ENCODE measurements at places on chromosomes 4 and X.

- H3K27ac ChIP-seq = peak overlapping the region; percentile 87
- H3K4me3 ChIP-seq = peak overlapping the region; percentile 68
- peaks cover 80% of the 10 kb centered on the region for H3K27me3 ChIP-seq
- H3K36me3 ChIP-seq = no peaks in the 10 kb centered on the region
- peaks cover 26% of the 10 kb centered on the region for H3K4me1 ChIP-seq
- peak; percentile 79 for DNase-seq
Measured at GRCh38 chr4:54228056-54228527, 1.0 kb upstream of the PDGFRA start.

GRCh38 chrX:261167-261918, 19.8 kb upstream of the PLCXD1 start:
- peaks cover 19% of the 10 kb centered on the region for H3K4me1 ChIP-seq
- peak overlapping the region; percentile 71 for H3K27ac ChIP-seq
- DNase-seq = no peak
- no peaks in the 10 kb centered on the region for H3K27me3 ChIP-seq
- H3K36me3 ChIP-seq = no peaks in the 10 kb centered on the region
- H3K4me3 ChIP-seq = no peak overlapping the region

GRCh38 chr4:45102716-45103115, 376.4 kb upstream of the GNPDA2 start:
- no peak overlapping the region for H3K4me3 ChIP-seq
- no peaks in the 10 kb centered on the region for H3K4me1 ChIP-seq
- no peaks in the 10 kb centered on the region for H3K36me3 ChIP-seq
- no peak for DNase-seq
- H3K27ac ChIP-seq = no peak overlapping the region
- no peaks in the 10 kb centered on the region for H3K27me3 ChIP-seq

DNA sequence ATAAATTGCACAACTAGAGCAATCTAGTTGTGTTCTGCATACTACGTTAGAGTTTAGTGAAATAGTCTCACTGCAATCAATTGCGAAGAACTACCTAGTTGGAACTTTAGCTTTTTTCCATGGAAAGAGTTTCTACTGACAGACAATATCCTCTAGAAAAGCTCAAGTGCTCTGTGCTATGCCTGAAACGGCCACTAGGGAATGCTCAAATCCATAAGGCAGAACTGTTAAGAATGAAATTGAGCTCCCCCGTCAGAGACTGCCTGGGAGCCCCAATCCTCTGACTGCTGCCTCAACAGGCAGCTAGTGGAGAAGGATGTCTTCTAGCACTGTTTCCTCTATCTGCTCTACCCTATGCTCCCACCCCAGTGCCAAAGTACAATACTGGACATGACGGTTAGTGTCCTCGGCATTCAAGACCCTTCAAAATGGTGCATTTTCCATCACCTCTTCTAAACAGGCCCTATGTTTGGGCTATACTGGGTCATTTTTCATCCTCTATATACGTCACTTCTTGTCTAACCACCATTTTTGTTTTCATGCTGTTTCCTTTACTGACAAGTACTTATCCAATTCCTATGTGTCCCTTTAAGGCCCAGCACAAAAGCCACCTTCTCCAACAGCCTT, 35.3 kb downstream of the FRMD7 start:
- H3K36me3 ChIP-seq = no peaks in the 10 kb centered on the region
- H3K27me3 ChIP-seq = no peaks in the 10 kb centered on the region
- peak overlapping the region; percentile 25 for H3K27ac ChIP-seq

DNA sequence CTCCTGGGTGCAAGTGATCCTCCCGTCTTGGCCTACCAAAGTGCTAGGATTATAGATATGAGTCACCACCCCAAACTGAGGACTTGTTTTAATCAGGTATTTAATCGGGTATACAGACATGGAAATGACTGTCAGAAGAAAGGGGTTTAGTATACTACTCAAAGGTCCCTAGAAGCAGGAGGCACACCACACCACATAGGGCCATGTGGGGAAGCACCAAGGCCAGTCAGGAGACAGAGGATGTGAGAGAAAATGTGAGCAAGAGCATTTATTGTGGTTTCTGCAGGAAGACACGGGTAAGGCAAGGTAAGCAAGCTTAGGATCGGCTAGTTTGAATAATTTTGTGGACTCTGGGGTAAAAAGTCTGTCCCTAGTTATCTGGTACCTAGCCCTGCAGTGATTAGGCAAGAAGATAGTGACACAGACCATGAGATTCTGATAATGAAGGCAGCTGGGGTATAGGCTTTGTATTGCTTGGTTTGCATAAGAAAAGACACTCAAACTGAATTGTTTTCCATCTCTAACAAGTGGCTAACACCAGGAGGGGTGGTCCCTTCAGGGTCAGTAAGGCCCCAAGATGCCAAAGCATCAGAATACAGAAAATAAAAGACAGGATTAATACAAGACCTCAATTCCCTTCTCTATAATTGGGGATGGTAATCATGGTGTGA, 408.8 kb upstream of the F9 start:
- H3K4me3 ChIP-seq = no peak overlapping the region
- no peaks in the 10 kb centered on the region for H3K4me1 ChIP-seq
- H3K27me3 ChIP-seq = no peaks in the 10 kb centered on the region
- H3K36me3 ChIP-seq = peaks cover 1% of the 10 kb centered on the region
- H3K27ac ChIP-seq = no peak overlapping the region

GRCh38 chr4:122612540-122612939, 8.3 kb downstream of the IL21 start:
- no peak overlapping the region for H3K4me3 ChIP-seq
- H3K27ac ChIP-seq = no peak overlapping the region
- H3K27me3 ChIP-seq = no peaks in the 10 kb centered on the region
- H3K4me1 ChIP-seq = peaks cover 2% of the 10 kb centered on the region
- no peak for DNase-seq

GRCh38 chrX:129719268-129719667, 19.5 kb upstream of the XPNPEP2 start:
- DNase-seq = no peak
- H3K36me3 ChIP-seq = peaks cover 2% of the 10 kb centered on the region
- H3K27ac ChIP-seq = no peak overlapping the region
- H3K4me1 ChIP-seq = no peaks in the 10 kb centered on the region
- peaks cover 4% of the 10 kb centered on the region for H3K27me3 ChIP-seq
- H3K4me3 ChIP-seq = no peak overlapping the region

DNA sequence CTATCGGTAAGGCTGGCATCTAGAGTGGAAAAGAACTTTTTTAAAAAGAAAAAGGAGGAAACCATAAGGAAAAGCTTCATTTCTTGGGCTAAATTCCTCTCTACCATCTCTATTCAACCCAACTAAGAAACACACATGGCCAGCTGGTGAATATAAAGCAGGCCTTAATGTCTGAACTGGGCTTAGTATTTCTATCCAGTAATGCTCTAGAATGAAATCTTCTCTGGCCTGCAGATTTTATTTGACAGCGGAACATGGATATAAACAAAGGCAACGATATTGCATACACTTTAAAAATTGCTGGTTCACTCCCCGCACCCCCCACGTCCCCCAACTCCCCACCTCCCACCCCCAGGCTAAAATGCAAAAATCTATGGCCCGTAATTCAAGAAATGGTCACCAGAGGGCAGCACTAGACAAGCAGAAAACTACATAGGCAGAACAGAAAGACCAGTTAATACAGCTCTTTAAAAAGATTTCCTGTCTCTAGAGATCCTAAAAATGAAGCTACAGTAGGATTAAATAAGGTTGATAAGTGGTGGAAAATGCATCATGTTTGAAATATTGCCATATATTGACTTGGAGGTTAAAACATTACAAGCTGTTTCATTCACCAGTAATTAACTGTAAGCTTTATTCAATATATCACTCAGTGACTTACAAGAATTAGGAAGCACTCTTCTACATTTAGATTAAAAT, 155.2 kb upstream of the GALNT7 start:
- H3K4me3 ChIP-seq = no peak overlapping the region
- H3K27ac ChIP-seq = no peak overlapping the region
- no peaks in the 10 kb centered on the region for H3K36me3 ChIP-seq
- peak; percentile 54 for DNase-seq
- H3K4me1 ChIP-seq = peaks cover 2% of the 10 kb centered on the region

- H3K4me3 ChIP-seq = no peak overlapping the region
- no peaks in the 10 kb centered on the region for H3K36me3 ChIP-seq
- H3K4me1 ChIP-seq = no peaks in the 10 kb centered on the region
- H3K27me3 ChIP-seq = no peaks in the 10 kb centered on the region
- H3K27ac ChIP-seq = no peak overlapping the region
Measured at GRCh38 chr4:100796332-100796731, 278.5 kb upstream of the EMCN start.

- no peak overlapping the region for H3K27ac ChIP-seq
- H3K4me3 ChIP-seq = no peak overlapping the region
- H3K4me1 ChIP-seq = no peaks in the 10 kb centered on the region
- no peaks in the 10 kb centered on the region for H3K36me3 ChIP-seq
Measured at GRCh38 chrX:70264784-70265183, 3.4 kb upstream of the ARR3 start.

- no peak overlapping the region for H3K27ac ChIP-seq
- peak overlapping the region; percentile 51 for H3K4me3 ChIP-seq
- no peak for DNase-seq
- no peaks in the 10 kb centered on the region for H3K36me3 ChIP-seq
Measured at GRCh38 chr4:681736-682451, 7.1 kb downstream of the SLC49A3 start.

GRCh38 chr4:123485601-123486000, 89.0 kb downstream of the SPRY1 start:
- no peaks in the 10 kb centered on the region for H3K27me3 ChIP-seq
- no peaks in the 10 kb centered on the region for H3K4me1 ChIP-seq
- no peak overlapping the region for H3K4me3 ChIP-seq
- no peaks in the 10 kb centered on the region for H3K36me3 ChIP-seq
- no peak overlapping the region for H3K27ac ChIP-seq
- DNase-seq = no peak

GRCh38 chrX:31271615-31272471, 200.0 kb upstream of the FTHL17 start:
- no peak overlapping the region for H3K4me3 ChIP-seq
- H3K27ac ChIP-seq = no peak overlapping the region
- peaks cover 4% of the 10 kb centered on the region for H3K27me3 ChIP-seq
- peaks cover 19% of the 10 kb centered on the region for H3K4me1 ChIP-seq
- DNase-seq = no peak

DNA sequence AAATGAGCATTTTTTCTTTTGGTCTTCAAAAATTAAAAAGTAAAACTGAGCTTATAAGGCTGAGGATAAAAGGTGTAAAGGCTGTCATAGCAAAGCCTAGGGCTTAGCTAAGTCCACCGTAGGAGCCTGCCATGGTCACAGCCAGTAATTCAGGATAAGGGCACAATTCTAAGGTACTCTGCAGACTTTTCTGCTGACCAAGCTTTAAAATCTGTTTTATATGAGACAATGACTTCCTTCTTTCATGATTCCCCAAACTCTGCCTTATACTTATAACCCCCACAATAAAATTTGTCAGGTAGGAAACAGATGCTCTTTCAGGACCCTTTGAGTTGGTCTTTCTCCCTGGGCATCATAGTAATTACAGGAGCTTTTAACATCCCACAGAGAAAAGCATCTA, 138.5 kb downstream of the COL4A6 start:
- no peak for DNase-seq
- no peaks in the 10 kb centered on the region for H3K27me3 ChIP-seq
- no peaks in the 10 kb centered on the region for H3K36me3 ChIP-seq
- no peak overlapping the region for H3K4me3 ChIP-seq
- no peak overlapping the region for H3K27ac ChIP-seq

- no peak overlapping the region for H3K27ac ChIP-seq
- DNase-seq = no peak
- H3K4me1 ChIP-seq = peaks cover 10% of the 10 kb centered on the region
- peaks cover 6% of the 10 kb centered on the region for H3K27me3 ChIP-seq
- no peaks in the 10 kb centered on the region for H3K36me3 ChIP-seq
Measured at GRCh38 chr4:42489095-42489494, 91.8 kb downstream of the SHISA3 start.

GRCh38 chr4:146245850-146246249, 31.5 kb downstream of the REELD1 start:
- no peak overlapping the region for H3K27ac ChIP-seq
- H3K36me3 ChIP-seq = no peaks in the 10 kb centered on the region

- H3K27ac ChIP-seq = no peak overlapping the region
- H3K36me3 ChIP-seq = no peaks in the 10 kb centered on the region
- no peak for DNase-seq
- H3K4me3 ChIP-seq = no peak overlapping the region
Measured at GRCh38 chr4:10034136-10034535, 12.8 kb upstream of the SLC2A9 start.

All from progenitor cell of endocrine pancreas (in vitro differentiated cells).